Activated T-cell treated with anti-CD3 and anti-CD28 coated beads for 48 hours (primary cell): ENCODE measurements at places on chromosomes 2 and 18.

GRCh38 chr2:73036766-73037165 lies 34.7 kb downstream of the SFXN5 start:
- DNase-seq = no peak

GRCh38 chr2:65055422-65056214 lies 598 bp upstream of the CEP68 start:
- DNase-seq = no peak

- DNase-seq = no peak
These were observed 7.0 kb upstream of the DRC1 start for GRCh38 chr2:26394694-26395093.

DNA sequence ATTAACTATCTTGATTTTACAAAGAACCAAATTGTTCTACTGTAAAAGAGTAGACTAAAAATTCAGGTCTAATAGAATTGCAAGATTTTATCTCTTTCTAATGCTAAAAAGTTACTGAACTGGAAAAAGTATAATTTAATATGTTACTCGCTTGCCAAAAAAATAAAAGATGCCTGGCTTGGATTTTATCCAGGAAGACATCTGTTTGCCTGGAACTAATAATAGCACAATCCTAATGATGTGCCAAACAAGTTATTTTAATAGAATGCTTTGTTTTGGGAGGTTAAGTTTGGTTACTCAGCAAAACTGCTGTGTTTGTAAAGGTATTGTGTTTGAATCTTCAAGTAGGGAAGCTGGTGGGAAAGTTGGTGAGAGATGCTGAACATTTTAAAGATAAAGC lies 19.4 kb upstream of the ZSWIM2 start:
- DNase-seq = no peak

- no peak for DNase-seq
These were observed 243.6 kb upstream of the CXCR4 start for GRCh38 chr2:136361521-136361920.

DNA sequence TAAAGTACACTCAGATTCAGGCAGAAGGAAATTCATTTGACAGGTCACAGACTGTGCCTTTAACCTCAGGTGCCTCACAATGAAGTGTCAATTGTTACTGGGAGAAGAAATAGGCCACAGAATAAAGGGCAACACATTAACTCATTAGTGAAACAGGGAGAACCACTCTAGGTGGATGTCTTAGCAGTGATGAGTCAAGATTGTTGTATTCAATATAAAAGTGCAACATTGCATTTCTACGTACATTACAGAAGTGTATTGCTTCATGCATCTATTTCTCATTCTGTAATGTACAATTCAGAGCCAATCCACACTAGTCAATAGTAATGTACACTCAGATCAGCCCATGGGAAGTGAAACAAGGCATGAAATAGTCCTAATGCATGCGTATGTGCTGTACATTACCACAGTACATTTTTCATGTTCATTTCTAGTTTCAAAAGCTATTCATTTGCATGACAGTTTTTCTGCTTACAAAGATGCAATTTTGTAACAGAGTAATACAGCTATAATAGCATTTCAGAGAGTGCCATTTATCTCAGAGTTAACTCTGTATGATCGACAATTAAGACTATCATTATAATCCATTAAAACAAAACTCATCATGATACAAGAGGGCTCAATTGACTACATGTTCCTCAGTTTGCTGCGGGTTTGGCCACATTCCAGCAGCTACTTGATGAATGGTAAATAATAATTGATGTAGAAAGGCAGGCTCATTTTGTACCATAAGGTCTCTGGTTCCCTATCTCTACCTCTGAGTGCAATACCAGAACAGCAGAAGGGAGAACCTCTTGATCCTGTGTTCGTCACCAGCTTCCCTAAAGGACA lies 12.2 kb upstream of the ARL5A start:
- no peak for DNase-seq

DNA sequence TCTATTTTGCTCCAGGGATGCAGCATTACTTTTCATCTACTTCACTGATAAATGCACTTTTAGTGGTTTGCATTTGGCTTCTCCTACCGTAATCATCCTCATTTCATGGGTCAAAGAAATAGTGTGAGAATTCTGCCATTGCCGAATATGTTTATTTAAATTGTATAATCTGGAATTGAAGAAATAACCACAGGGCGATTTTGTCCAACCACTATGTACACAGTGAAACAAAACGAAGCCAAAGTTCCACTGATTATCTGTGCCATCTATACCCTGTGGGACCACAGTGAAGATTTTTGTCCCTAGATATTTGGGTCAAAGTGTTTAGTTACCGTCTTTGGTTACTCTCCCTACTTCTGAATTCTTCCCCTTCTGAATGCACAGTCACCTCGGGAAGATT lies 888.6 kb upstream of the NRXN1 start:
- DNase-seq = no peak

DNA sequence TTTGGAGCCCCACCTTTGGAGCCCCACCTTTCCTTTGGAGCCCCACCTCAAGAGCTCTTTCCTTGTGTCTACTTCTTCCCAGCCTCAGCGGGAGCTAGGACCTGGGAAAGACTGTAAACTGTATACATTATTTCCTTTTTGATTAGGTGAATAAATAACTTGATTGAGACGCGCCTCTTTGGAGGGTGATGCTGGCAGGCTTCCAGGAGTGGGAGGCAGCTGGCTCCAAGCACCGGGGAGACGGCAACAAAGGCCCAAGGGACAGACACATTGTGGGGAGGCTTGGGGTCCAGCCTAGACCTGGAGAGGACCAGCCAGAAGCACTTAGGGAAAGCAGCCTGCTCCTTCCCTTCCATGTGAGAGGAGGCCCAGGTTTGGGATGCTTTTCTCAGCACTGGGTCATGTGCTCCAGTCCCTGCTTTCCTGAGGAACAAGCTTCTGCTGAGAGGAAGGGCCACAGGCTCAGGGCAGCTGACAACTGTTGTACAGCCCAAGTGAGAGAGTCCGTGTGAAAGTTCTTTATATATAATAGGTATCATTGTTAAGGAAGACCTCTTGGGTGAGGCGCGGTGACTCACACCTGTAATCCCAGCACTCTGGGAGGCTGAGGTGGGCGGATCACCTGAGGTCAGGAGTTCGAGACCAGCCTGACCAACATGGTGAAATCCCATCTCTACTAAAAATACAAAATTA lies 297.2 kb upstream of the SLC14A2 start:
- no peak for DNase-seq

DNA sequence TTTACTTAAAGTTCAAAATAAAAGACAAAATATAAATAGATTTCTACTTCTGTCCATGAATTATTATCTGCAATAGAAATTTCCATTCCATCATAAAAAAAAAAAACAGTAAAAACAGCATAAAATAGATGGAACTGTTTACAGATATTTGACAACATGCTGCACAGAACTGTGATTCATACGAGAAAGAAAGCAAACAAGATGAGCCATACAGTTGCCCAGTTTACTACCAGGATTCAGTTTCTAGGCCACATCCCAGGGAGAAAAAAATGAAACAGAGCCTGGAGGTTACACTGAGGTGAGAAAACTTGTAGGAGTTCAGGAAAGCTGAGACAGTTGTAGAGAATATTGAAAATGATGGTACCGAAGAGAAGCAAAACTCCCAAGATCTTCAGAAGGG lies 1426.9 kb upstream of the ACVR2A start:
- DNase-seq = no peak

DNA sequence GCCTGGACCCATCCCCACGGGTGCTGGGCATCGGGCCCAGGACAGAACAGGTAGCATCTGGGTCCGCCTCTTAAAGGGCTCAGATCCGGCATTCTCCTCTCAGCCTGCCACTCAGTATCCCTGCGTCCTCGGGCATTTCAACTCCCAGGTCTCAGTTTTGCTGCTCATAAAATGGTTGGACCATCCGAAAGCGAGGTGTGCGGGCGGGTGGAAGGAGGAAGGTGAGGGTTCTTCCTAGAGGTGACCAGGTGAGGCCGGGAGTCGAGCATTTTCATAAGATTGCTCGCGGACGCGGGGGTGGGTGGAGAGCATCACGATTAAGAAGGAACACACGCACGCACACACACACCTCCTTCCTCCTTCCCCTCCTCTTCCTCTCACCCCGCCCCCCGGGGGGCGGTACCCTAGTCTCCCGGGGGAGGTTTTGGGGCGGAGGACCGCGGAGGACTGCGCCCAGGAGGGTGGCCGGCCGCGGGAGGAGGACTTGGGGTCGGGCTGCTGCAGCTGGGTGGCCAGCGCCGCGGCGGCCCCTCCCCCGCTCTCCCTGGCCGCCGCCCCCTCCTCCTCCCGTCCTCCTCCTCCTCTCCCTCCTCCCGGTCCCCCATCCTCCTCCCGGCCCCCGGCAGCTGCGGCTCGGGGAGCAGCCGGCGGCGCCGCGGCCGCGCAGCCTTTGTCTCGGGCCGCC lies 97.9 kb upstream of the GPR45 start:
- peak; percentile 34 for DNase-seq

DNA sequence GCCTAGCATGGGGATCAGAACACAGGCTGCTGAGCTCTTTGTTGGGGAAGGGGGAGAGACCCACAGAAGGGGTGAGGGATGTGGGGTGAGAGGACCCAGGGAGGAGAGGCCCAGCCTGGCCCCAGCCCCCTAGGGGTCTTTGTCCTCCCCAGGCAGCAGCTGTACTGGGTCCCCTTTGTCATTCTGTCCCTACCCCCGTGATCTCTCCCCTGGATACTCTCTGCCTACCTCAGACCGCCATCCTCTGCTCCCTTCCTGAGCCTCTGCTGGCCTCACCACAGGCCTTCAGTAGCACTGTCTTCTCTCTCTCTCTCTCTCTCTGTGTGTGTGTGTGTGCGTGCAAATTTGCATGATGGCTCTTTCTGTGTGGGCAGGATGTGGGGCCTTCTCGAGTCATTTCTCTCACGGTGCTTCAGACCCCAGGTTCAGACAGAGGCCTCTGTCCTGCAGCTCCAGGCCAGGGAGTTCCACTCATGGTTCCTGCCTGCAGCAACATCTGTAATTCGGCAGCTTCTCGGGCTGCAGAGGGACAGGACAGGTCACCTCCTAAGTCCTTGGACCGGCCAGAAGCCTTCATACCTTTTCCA lies 1.4 kb downstream of the PSD4 start:
- DNase-seq = peak; percentile 55

GRCh38 chr2:235934059-235934773 lies 234.0 kb downstream of the GBX2 start:
- DNase-seq = no peak

DNA sequence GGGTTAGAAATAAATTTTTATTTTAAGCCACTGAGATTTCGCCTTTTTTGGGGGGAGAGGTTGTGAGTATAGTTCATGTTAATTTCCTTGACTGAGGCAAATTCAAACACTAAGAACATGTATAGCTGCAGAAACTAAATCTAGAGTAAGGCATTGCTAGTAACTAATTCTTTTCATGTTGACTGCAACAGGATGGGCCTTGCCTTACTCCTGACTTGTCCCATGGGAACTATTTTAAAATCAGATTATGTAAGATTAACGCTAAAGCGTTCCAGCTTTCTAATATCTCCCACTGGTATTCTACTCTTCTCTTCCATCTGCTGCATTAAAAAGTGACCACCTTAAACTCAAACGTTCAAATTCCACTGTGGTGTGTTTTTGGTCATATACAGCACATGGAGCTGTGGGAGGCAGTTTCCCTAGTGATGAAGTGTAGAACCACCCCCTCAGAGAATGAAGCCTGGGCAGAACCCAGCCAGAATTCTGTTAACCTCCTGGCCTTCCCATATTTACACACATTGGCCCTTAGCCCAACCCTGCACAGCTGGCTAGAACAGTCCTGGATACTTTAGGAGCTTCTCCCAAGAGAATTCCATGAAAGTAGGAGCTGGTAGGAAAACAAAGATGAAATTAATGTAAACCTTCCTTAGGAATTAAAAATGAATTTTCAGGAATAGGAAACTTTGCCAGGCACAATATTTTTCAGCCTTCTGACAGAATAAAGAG lies 687.8 kb downstream of the SLC4A3 start:
- DNase-seq = no peak
